ENCODE measurements at places on chromosomes 7 and 10.
A peak's percentile ranks its signal among the peaks of the same experiment; 100 is the strongest.

DNA sequence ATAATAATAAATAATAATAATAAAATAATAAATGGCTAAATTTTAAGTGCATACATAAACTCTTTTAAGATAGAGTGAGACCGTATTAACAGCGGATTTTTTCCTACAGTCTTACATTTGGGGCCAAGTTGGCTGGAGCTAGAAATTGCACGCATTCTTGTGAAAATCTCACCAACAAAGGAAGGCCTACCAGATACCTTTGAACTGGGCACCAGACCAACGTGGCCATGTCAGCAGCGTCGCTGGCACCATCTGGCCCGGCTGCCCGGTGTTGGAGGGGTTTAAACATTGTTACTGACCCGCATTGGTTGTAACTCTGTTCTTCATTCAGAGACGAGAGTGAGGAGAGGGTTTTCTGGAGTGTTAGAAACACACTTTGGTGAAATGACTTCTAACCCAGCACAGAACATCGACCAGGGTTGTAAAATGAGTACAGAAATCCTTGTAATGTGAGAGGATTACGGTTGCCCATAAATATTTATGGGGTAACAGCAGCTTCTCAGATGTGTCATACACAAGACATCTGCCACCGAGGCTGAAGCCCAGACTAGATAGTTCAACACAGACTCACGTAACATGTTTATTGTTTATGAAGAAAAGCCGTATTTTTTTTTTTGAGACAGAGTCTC lies 34.6 kb upstream of the UNCX start:
- no peak for DNase-seq

DNA sequence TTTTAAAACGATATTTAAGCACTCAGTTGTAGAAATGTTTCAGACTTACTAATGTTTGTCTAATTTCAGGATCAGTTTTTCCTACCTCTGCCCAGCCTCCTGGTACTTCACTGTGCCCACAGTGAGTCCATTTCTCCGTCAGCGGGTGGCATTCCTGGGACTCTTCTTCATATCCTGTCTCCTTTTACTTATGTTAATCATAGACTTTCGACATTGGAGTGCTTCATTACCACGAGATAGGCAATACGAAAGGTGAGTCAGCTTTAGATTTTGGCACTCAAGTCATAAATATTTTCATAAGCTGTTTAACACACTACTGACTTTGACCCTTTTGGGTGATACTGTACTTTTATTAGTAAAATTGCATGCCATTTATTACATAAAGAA lies 2.1 kb downstream of the ENTPD7 start:
- no peak for DNase-seq

DNA sequence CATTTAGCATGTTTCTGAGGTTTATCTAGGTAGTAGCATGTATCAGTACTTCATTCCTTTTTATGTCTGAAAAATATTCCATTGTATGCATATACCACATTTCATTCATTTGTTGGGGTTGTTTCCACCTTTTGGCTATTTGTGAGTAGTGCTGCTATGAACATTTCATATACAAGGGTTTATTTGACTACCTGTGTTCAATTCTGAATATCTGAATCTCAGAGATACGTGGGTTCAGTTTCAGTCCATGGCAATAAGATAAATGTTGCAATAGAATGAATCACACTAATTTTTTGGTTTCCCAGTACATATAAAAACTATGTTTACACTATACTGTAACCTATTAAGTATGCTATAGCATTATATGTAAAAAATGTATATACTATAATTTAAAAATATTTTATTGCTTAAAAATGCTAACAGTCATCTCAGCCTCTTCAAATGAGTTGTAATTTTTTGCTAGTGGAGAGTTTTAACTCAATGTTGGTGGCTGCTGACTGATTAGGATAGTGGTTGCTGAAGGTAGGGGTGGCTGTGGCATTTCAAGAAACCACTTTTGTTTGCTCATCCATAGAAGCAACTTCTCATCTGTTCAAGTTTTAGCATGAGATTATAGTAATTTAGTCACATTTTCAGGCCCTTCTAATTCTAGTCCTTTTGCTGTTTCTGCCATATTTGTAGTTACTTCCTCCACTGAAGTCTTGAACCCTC lies 13.9 kb downstream of the PLEKHA1 start:
- DNase-seq: no peak

DNA sequence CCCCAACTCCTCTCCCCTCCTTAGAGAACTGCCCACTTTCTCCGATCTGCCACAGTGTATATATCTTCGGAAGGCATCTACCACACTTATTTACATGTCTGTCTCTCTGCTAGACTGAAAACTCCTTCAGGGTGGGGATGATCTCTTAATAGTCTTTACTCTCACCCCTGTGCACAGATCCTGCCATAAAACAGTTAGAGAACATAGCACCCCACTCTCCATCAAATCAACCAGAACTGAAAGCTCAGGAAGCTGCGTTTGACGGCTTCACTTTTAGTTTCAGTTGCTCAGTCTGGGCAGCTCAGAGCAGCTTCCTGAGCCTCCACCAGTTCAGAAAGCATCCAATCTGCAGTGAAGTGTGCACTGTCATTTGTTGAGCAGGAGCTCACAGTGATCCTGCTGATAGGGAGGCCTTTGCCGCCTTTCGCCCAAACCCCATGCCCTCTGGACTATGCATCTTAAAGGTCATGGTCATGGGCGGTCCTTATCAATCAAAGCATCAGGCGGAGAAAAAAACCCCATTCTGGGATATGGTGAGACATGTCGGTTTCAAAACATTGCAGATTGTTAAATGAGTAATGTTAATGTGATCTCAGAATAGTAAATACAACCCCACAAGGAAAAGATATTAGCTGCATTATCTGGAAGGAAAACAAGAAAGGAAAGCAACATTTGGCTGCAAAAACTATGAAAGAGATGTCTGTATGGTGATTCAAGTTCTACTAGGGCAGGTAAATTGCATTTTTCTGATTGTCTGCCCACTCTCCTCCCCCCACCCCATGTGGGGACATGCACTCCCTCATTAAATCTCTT lies 167.1 kb upstream of the ADO start:
- DNase-seq: peak; percentile 77

DNA sequence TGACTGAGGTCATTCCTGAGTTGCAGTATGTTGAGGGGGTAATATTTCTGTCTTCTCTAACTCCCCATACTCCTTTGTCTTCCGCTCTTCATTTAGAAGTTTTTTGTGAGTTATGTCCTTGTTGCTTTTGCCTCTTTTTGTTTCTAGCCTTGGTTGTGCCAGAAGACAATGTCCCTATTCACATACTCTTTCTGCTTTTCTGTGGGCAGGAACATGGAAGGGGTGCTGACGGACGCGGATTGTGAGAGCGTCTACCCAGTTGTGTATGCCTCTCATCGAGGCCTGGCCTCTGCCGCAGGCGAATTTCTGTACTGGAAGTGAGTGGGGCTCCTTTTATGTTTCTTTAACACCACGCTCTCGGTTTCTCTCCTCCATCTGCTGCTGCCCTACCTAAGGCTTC lies 20.5 kb downstream of the STAG3 start:
- DNase-seq: no peak

GRCh38 chr10:125961743-125962142 lies 65.4 kb downstream of the FANK1 start:
- no peak for DNase-seq

DNA sequence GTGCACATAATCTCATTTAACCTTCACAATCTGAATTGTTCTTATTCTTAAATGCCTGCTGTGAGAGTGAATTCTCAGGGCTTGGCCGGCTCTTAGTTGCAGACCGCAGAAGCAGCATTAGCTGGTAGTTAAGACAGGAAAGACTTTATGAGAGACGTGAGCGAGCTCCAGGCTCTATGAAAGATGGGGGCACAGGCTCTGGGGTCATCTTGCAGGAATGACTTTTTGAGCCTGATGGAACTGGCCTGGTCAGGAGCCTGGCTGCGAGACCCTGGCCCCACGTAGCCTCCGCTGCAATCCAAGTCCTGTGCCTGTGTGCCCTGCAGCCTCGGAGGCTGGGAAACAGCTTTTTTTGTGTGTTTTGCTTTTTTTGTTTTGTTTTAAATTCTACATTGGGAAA lies 958.8 kb upstream of the ZNF722 start:
- no peak for DNase-seq

All from CD4-positive, alpha-beta T cell treated with Interleukin-10 for 1 hour (primary cell).